ENCODE measurements at places on chromosomes 13 and 19.

DNA sequence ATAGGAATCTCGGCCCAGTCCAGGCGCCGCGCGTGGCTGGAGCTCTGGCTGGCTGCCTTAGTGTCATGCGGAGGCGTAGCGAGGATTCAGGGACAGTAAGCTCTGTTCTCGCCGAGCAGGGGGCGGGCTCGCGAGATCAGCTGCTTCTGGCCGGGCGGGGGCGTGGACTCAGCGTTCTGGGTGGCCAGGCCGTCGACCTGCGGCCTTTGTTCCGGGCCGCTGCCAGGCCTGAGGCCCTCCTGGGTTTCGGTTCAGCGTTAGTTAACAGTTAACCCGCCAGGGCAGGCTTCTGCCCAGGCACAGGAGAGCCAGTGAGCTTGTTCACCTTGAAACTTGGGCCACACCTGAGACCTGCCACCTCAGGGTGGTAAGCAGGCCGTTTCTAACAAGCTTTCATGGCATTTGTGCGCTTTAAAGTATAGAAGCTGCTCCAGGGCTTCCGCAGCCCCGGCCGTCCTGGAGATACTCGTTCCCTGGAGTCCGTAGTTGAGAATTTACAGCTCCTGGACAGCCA, 332.2 kb upstream of the SGCG start:
- DNase-seq = no peak

DNA sequence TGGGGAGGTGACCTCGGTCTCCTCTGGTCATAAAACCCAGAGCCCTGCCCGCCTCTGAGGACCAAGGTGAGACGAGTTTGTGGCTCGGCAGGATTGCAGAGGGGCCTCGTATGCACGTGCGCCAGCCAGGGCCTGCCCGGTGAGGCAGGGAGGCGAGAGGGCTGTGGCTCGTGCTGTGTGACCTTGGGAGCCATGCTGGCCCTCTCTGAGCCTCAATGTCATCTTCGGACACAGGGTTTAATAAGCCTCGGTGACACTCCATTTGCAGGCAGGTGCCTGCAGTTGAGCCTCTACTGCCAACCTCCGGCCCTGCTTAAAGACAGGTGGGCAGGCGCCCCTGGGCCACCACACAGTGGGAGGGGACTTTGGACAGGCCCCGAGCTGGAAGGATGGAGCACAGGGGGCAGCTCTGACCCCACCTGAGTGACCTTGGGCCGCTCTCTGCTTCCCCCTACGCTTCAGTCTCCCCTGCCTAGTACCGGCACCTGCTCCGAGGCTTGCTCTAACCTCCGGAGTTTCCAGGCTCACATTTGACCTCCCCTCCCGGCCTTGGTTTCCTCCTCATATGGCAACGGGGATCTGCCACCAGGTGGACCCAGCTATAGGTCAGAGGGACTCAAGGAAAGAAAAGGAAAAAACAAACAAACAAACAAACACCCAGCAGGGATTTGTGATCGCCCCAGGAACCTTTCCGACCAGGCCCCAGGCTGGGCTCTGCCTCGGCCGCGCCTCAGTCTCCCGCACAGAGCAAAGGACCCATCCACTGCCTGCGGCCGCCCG, 3.1 kb downstream of the ZBTB7A start:
- DNase-seq = no peak

DNA sequence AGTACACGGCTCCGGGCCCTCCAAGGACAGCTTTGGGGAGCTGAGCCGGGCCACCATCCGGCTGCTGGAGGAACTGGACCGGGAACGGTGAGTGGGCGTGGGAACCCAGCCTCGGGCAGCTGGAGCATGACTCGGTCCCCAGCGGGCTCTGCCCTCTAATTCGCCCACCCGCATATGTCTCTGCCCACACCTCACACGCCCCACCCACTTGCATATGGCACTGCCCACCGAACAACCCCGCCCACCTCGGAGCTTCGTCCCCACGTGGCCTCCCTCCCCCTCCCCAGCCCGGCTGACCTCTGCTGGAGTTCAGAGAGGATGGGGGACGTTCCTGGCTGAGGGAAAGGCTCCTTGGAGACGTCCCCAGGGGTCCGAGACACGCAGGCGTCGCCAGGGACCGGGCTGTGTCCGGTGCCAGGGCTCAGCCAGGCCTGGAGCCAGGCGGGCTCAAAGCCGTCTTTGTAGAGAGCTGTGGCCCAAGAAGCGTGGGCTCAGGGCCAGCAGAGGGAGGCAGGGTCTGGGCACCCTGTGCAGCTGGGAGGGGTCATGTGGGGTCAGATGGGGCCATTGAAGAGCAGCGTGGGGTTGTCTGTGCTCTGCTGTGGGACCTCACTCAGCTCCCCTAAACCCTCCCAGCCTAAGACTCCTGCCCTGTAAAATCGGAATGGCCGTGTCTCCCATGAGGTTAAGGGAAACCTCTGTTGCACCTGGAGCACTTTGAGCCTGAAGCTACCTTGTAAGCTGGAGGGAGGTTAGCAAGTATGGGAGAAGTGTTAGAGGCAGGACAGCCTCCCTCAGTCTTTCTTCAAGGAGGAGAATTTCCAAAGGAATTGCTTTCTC, 3.8 kb downstream of the APC2 start:
- DNase-seq = no peak

- no peak for DNase-seq
Measured at GRCh38 chr13:80866921-80867320, 526.0 kb upstream of the SPRY2 start.

GRCh38 chr19:19006213-19006612, 27.1 kb downstream of the SUGP2 start:
- no peak for DNase-seq

DNA sequence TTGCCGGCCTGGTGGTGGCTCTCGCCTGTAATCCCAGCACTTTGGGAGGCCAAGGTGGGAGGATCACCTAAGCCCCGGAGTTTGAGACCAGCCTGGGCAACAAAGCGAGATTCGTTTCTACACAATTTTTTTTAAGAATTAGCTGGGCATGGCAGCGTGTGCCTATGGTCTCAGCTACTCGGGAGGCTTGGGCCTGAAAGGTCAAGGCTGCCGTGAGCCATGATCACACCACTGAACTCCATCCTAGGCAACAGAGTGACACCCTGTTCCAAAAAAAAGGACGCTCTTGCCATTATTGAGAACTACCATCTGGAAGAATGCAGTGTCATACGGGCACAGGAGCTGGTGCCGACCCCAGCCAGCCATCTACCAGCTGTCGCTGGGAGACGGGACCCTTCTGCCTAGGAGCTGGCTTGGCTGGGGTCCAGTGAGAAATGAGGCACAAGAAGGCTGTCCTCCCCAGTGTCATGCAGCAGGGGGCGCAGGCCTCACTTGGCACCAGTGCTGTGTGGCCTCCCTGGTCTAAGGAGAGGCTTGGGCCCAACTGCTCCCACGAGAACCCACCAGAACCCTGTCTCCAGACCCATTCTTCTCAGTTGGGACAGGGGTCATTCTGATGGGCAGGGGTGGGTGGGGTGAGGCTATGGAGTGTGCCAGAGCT, 12.2 kb upstream of the RELB start:
- DNase-seq = peak; percentile 43

GRCh38 chr13:40784540-40784939, 4.9 kb upstream of the SLC25A15 start:
- DNase-seq = no peak

DNA sequence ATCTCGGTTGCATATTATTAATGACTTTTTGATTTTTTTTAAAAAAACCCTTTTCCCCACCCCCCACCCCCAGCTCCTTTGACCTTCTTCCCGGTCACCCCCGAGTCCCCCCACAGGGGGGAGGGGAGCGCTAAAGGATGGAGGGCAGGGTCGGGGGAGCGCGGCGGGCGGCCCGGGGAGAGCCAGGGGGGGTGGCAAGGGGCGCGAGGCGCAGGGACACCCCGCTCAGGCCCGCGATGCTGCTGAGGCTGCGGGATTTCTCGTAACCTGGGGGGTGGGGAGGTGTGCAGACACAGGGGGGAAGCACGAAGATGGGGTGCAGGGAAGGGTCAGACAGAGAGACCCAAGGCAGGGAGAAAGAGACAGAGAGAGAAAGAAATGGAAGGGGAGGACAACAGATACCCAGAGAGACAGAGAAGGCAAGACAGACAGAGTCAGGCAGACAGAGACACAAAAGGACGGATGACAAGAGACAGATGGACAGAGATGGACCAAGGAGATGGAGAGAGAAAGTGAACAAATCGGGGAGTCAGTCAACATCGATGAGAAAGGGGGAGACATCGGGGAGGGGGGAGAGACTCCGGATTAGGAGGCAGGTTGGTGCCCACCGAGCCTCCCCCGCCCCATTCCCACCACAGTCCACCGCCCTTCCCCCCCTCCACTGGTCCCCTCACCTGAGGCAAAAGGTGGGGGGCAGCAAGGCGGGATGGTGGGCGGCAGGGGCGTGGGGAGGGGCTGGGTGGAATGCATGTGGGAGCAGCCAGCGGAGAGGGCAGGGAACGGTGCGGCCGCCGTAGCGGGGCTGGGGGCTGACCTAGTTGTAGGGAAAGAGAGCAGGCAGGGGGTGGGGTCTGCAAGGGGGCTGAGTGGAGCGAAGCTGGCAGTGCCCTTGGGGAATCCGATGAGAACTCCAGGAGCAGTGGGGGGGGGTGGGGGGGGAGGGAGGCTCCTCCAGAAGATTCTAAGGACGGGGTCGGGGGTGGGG, 14.2 kb downstream of the KCNC3 start:
- no peak for DNase-seq
